ENCODE measurements at places on chromosomes 6 and 20.

GRCh38 chr6:107712665-107713551 lies 111.2 kb downstream of the SCML4 start:
- DNase-seq: no peak

- no peak for DNase-seq
Measured at GRCh38 chr20:40525351-40525750, 163.7 kb downstream of the MAFB start.

DNA sequence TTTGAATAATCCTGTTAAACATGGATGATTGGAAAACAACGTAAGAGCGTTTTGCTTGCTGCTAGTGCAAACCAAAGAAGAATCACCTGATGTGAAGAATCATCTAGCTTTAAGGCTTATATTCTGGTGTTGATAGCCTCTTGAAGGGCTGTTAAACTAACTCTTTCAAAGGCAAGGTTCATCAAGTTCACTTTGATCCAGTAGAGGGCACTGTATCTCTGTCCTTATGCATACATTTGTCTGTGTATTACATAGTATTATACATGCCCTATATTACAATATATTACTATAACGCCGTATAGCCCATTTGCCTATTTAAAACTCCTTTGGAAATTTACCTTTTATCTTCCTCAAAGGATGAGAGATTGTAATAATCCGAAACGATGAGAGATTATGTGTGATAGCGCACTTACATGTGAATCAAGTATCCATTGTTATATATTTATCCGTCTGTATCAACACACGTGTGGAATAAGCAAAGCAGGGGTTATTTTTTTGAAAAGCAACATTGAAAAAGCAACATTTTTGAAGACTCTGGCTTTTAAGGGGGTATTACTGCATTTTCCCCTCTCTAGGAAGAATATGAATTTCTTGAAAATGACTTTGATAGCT lies 50.8 kb upstream of the NRN1 start:
- no peak for DNase-seq

GRCh38 chr20:53162251-53162835 lies 190.2 kb downstream of the TSHZ2 start:
- DNase-seq: no peak

DNA sequence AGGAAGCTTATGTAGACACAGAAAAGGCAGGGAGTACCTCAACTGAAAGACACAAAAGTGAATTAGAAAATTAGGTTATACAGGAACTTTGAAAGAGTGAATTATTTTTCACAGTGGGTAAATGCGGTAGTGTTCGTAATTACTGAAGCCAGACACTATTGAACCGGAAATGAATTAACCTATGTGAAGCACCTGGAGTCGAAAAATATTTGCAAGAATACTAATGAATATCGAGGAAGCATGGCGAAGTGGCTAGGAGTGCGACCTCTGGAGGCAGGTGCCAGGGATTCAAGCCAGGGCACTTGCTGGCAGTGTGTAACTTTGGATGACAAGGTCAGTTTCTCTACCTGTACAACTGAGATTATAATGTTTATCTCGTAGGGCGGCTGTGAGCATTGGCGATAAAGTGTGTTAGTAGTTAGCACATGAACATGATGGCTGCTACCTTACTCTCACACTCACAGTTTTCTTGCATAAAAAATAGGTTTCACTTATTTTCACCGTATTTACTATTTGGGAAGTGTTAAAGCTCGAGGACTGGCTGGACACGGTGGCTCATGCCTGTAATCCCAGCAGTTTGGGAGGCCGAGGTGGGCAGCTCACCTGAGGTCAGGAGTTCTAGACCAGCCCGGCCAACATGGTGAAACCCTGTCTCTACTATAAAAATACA lies 567 bp upstream of the SLC18B1 start:
- peak; percentile 44 for DNase-seq

GRCh38 chr20:8361006-8361652 lies 229.1 kb downstream of the PLCB1 start:
- DNase-seq: no peak

DNA sequence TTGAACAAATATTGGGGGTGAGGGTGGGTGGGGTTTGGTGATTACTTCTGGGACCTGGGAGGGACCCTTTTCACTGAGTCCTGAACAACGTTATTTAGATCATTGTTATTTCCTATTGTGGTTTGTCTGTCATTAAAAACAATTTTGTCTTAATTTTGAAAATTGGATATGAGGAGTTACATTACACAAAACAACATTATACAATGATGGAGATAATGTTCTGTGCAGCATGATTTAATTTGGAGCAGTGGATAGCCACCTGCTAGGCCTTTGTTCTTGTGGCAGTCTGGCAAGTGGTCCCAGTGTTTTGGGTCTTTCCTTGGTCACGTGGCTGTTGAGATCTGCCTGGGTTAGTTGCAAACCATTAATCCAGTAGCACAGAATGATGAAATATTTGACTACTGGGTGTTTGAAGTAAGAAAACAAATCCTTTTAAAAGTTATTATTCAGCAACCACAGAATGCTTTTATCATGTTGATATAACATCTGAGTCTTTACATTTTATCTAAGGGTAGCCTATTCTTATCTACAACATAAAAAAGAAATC lies 172.8 kb downstream of the CDKAL1 start:
- DNase-seq: no peak

GRCh38 chr6:167650730-167651317 lies 175.9 kb upstream of the AFDN start:
- no peak for DNase-seq

DNA sequence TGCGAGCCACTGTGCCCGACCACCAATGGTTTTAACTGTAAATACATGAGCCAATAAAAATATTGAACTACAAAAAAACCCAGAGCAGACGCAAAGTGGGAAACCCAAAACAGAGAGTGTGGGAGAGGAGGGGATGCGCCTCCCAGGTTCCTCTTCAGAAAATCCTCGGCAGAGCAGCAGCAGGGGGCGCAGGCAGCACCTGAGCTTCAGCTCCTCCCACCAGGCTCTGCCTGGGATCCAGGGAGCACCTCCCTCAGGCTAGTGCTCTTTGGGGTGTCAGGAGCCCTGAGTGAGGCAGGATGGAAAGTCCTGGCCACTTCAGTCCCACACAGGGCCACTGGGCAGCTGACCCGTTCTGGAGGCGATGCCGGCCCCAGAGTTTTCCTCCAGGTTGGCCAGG lies 536.9 kb upstream of the CDH4 start:
- DNase-seq: no peak

GRCh38 chr6:165627366-165627765 lies 35.7 kb downstream of the PDE10A start:
- DNase-seq: no peak

- no peak for DNase-seq
Measured at GRCh38 chr6:109379711-109380110, 2.6 kb downstream of the CD164 start.

DNA sequence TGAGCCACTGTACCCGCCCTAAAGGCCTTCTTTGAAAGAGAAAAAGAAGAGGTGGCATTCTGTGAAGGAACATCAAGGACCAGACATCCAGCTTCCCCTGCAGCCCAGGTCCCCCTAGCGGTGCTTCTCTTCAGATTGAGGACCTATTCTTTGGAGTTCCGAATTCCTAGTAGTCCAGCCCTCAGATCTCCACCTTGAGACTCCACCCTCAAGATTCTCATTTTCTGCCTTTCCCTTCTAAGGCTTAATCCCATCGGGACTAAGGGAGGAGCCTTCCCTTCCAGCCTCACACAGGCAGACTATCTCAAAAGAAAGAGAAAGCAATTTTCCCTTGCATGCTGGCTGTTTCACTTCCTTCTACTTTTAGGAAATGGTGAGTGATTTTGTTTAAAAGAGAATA lies 32.5 kb downstream of the MUC22 start:
- DNase-seq: no peak

GRCh38 chr6:6581054-6581453 lies 7.5 kb upstream of the LY86 start:
- no peak for DNase-seq

- DNase-seq: peak; percentile 29
Measured at GRCh38 chr6:33419580-33420490, at the start of gene SYNGAP1. Gene SYNGAP1 (plus strand): TSS chr6:33420065. CDS start chr6:33420265, 200 bp downstream.

DNA sequence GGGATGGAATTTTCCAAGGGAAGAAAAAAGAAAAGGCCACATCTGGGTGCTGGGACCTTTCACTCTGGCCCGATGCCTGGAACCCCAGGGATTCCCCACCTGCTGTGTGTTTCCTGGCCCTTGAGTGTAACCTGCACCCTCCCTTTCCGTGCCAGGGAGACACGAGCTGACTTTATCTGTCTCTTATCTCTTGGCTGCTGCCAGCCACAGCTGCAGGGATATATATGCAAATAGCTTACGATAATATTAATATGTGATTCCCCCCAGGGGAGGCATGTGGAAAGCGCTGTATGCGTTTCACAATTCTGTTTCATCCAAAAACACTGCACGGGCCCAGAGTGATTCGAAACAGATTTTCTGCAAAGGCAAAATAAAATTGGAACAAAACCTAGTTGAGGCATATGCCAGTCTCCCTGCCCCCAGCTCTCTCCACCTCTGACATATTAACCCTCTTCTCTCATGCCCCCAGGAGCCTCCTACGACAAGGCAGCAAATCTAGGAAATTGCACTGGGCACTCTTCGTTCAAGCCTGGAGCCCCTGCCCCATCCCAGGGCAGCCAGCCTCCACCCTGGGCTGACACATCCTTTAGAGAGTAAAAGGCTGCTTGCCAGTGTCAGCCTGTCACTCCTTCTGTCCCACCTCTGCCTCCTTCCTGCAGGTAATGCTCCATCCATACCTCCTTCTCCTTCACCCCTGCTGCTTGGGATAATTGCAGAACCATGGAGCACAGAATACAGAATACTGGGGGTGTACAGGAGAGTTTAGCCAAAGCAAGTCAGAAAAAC lies 1.3 kb downstream of the RIPOR3 start:
- DNase-seq: no peak

DNA sequence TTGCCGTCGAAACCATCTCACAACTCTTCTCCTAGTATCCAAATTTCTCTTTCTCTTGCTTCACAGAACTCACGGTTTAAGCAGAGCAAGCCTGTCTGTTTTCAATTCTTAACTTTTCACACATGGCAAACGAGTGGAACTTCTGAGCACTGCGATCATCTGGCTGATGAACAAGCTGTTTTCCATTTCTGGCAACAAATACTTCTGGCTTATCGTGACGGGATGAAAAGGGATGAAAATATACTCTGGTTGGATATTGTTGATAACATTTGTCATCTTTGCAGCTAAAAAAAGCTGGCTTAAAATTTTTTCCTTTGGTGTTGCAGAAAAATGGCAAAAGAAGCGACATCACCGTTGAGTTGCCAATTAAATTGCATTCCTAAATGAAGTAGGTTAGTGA lies 515.2 kb upstream of the JARID2 start:
- no peak for DNase-seq

GRCh38 chr6:2970034-2970685 lies 1.2 kb downstream of the SERPINB6 start:
- DNase-seq: no peak

- no peak for DNase-seq
Measured at GRCh38 chr6:12516070-12516469, 200.5 kb upstream of the PHACTR1 start.

DNA sequence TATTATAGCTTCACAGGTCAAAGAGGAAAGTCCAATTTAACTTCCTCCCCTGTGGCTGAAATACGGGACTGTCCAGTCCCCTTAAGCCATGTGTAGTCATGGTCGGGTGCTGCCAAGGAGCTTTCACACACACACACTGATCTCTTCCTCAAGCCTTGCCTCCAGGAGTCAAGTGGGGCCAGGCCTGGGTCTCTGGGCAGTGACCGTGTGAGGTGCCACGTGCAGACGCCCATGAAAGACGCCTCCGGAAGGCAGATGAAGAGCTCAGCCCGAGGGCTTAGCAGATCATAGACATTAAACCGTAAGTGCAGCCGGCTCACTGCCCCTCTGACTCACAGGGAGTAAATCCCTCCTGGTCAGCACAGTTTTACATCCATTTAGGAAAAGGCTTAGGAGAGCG lies 4.2 kb downstream of the GABRR2 start:
- no peak for DNase-seq

DNA sequence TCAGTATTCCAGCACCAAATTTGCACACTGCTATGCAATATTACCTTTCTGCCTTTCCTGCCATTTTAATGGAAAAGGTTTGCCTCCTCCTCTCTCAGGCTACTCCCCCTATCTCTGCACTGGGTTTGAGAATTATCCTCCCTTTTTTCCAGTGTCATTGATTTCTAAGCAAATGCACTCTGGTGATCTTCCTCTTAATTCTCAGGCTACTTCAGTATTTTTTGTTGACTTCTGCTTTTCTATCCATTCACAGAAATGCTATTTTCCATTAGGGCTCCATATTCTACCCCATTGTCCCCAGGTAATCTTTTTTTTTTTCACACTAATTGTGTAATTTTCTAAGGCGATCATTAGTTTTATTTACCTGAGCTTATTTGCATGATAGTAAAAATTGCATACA lies 144.0 kb downstream of the GJA1 start:
- DNase-seq: no peak

DNA sequence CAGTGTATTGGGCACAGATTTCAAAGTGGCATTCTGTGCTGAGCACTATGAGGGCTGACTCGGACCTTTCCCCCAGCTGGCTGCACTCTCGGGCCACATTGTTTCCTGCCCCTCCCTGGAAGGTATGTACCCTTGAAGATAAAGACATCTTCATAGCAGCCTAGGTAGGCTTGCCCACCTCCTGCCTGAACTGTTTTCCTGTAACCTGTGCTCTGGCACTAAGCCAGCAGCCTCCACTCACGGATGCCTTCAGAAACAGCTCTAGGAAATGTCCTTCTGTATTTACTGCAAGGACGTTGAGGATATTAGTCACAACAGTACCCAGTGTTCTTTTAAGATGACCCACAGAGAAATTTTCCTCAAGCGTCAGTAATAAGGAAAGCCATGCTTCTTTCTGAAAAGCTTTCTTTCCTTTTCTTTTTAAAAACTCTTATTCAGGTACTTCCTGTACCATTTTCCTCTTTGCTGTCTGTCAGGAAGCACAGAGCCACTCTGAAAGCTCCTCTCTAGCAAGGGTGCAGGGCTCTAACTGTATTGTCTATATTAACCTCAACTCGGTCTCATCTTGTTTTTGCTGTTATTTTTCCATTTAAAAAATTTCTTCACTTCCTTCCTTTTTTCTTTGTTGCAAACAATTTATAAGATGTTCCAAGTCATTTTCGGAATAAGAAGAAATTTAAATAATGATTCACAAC lies 43.5 kb downstream of the TTI1 start:
- no peak for DNase-seq

GRCh38 chr6:36141961-36142360 lies 11.6 kb downstream of the MAPK13 start:
- DNase-seq: no peak

DNA sequence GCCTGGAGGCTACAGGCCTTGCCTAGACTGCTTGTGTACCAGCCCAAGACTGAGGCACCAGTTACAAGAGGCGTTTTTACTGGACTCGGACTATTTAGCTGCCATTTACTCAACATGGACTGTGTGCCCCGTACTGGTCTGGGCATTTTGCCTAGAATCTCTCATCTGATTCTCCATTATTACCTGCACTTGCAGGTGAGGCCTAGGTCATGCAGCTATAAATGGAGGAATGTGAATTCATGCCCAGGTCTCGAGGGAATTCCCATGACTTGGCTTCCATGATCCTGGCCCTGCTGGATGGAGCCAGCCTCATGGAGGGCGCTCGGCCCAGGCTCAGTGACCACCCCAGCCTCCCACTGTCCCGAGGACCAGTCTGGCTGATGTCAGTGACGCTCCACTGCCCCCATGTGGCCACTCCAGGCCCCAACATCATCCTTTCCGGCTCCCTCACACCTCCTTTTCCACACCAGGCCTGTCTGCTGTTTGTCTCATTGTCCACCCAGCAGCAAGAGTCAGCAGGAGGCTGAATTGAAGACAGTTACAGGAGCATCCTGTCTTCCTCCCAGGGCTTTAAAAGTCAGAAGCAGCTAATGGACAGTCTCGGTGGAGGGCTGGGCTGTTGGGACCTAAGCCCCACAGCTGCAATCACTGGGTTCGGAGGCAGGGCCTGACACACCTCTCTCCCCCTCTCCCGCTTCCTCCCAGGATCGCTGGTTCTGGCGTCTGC lies 8.7 kb downstream of the MMP24OS start:
- DNase-seq: no peak

All from T-helper 17 cell (primary cell).